Stimulated activated CD8-positive, alpha-beta memory T cell treated with anti-CD3 and anti-CD28 coated beads, Interleukin-12 subunit alpha, Interleukin-12 subunit beta, amount 100 ng/mL, for 4 hours (primary cell): ENCODE measurements at places on chromosomes 1 and 21.

DNA sequence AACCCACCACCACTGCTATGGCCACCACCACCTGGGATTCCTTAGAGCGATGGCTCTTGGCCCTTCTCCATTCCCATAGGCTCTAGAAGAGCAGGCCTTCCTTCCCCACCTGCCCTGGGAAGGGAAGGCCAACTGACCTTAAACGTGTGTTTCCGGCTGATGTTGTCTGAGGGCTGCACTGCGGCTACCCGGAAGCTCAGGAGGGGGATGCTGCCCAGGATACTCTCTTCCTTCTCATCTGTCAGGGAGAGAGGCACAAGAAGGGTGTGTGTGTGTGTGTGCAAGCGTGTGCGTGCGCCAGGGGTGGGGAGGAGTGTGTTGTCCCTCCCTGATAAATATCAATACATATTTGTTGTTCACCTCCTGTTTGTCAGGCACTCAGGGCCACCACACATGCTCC lies 51.0 kb upstream of the GOLT1A start:
- no peak for DNase-seq

GRCh38 chr1:232650845-232651244 lies 20.9 kb upstream of the SIPA1L2 start:
- no peak for DNase-seq

DNA sequence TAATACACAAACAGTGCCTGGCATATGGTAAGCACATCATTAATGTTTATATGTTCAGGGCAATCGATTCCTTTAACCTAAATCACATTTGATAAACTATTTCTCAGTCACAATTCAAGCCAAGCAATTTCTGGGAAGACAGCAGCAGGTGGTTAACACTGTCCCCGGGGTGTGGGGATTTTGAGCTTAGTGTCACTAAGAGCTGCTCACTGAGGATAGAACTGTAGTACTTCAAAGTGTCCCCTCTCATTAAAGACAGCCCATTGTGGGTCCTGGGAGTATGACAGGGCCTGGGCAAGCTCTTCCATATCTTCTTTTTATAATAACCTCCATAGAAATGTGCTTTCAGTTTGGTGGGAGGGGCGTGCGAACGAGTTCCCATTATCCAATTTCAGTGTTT lies 8.4 kb upstream of the GALNT2 start:
- DNase-seq = no peak

- peak; percentile 30 for DNase-seq
These were observed 15.5 kb upstream of the CD247 start for GRCh38 chr1:167533851-167534300.

GRCh38 chr1:103144681-103145080 lies 36.4 kb upstream of the COL11A1 start:
- DNase-seq = no peak

GRCh38 chr1:199742547-199742946 lies 285.0 kb upstream of the NR5A2 start:
- no peak for DNase-seq

DNA sequence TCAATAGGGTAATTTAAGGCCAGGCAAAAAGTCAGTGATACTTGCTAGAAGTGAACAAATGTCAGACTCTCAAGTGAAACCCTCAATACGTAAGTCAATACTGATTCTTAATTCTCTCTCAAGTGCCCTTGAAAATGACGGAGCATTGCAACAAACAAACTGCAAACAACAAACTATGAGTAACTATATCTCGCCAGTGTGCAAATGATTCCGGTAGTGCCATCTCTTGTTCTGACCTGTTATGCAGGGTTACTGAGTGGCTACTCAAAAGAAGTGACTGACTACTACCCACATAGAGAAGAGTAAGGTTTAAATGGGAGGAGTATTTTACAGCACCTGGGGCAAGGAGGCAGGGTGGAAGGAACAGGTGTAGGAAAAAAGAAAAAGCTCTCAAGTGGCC lies 1.6 kb downstream of the SLC19A2 start:
- DNase-seq = no peak

DNA sequence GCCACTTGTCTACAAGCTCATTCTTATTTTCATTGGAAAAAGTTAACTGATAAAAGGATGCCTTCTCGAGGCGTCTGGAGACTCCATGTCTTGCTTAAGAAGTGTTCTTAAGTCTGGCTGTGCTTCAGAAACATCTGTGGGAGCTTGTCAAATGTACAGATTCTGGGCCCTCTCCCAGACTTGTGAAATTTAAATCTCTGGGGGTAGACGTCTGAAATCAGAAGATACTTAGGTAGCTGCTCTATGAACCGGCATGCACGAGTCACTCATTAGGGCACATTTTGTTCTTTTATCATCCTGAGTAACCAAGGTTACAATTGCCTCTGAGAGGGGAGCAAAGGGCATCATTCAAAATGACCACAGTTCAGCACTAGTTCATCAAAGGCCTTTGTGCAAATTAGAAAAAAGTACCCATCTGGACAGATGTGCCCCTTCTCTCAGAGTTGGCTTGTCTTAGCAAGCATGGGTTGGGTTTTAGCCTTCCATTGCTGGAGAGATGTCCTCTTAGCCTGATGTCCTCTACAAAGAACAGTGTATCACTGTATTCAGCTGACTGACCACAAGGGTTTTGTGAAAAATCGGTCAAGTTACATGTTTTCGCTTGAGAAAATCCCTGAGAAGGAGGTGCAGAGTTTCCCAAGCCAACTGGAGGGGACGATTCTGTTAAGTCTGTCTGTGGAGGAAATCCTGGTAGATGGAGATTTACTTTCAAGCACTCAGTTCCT lies 156.9 kb downstream of the ASTN1 start:
- DNase-seq = no peak

- no peak for DNase-seq
These were observed 1.7 kb upstream of the HLX start for GRCh38 chr1:220877377-220878095.

DNA sequence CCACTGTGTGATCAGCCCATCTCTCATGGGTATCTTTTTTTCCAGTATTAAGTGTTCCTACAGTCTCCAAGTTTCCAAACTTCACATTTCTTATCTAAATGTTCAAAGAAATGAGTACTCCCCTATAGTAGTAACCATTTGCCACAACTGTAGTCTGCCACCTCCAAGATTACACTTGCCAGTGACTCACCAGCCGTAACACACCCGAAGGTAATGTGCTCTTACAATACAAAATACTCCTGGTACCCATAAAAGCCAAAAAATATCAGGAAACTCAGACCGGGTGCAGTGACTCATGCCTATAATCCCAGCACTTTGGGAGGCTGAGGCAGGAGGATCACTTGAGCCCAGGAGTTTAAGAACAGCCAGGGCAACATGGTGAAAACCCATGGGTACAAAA lies 20.5 kb upstream of the ZNF496 start:
- DNase-seq = no peak

- peak; percentile 57 for DNase-seq
These were observed 4.6 kb downstream of the IFFO2 start for GRCh38 chr1:18951818-18952391.
